OCI-LY7 (cell line): ENCODE measurements at places on chromosomes 16 and 17.

- DNase-seq = no peak
Measured at GRCh38 chr17:48927978-48928745, 16.5 kb downstream of the SNF8 start.

GRCh38 chr17:40065769-40066510, 3.2 kb downstream of the THRA start:
- DNase-seq = no peak

- no peak for DNase-seq
Measured at GRCh38 chr17:71033336-71033735, 864.0 kb downstream of the KCNJ2 start.

DNA sequence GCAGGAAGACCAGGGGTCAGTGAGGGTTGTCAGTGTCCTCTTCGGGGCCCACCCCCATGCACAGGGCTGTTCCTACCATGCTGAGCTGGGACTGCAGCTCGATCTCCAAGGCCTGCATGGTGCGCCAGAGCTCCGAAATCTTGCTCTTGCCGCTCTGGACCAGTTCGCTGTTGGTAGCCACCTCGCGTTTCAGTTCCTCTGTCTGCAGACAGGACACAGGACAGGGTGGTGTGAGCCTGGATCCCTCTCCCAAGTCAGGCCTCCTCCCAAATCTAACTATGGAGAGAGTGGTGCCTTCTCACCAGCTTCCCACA, 90.9 kb downstream of the GOSR1 start:
- DNase-seq = no peak

DNA sequence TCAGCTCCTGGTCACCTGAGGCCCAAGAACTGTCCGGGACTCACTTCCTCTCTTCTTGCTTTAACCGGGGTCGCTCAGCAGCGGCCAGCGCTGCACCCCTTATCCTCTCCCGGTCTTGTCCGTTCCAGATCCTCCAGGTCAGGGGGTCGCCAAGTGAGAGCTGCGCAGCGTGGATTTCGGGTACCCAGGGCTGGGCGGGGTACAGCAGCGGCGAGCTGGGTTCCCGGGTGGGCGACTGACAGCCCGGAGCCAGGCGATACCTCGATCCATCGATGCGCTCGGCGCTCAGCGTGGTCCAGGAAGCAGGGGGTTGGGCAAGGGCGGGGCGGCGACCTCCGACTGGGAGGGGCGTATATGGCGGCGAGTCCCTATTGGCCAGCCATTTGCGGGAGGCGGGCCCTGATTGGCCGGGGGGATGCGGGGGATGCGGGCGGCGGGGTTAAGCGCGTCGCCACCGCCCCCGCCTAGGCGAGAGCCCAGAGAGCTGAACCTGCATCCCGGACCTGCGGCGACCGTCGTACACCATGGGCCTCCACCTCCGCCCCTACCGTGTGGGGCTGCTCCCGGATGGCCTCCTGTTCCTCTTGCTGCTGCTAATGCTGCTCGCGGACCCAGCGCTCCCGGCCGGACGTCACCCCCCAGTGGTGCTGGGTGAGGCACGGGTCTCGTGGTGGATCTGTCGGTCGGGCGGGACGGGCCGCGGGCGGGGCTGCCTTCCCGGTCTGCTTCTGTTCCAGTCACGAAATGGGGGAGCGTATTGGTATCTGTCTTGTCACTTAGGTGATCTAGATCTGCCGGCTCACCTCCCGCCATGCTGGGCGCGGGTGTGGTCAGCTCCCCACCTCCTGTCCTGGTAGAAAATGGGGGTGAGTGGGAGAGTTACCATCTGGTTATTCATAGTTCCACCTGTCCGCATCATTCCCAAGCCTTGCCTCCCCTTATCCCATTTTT, at the start of gene PLA2G15:
Gene PLA2G15 (plus strand): TSS at position 471 of the 951 bp plus-strand sequence. CDS start 54 bp downstream, at position 525.
- DNase-seq = peak; percentile 94

DNA sequence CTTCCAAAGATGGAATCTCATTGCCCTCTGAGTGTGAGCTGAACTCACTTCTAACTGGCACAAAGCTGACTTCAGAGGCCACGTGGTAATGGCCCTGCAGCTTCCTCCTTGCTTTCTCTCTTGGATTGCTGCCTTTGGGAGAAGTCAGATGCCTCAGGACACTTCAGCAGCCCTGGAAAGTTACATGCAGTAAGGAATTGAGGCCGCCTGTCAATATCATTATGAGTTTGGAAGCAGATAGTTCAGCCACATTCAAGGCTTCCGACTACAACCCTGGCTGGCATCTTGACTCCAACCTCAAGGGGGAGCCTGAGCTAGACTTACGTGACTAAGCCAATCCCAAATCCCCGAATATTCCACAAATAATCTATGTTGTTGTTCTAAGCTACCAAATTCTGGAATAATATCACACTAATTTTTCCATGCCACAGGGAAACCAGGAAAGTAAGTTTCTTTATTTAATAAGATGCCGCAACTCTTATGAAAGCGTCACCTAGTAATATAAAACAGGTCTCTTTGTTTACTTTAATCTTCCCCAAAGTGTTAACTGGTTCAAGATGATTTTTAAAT, 13.6 kb downstream of the CEP20 start:
- DNase-seq = peak; percentile 42

DNA sequence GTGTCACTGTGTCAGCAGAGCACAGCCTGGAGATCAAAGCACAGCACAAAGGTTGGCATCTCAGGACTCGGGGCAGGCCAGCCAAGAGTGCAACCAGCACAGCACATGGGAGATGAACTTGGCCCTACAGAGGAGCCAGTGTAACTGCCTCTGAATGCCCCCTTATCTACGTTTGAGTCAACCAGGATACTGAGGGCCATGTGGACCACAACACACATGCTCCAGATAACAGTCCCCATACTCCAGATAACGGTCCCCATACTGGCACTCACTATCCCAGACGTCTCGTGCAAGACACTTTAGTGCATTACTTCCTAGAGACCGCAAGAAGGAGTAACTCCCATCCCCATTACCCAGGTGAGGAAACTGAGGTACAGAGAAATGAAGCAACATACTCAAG, 88.2 kb downstream of the XYLT1 start:
- DNase-seq = no peak

GRCh38 chr17:50211249-50212120, 10.1 kb upstream of the COL1A1 start:
- DNase-seq = no peak
